Urinary bladder (tissue), 4 donors: ENCODE measurements at places on chromosomes 13 and 19. TPM values are rescaled to one million over a fixed set of nuclear protein-coding genes. Genes with fewer than 3 reads are reported as not detected.

EBI3 gene
- 0.32 TPM for total RNA-seq

THAP8 gene
- 2.1 TPM for total RNA-seq

PCDH8 gene
- 1.0 TPM for total RNA-seq

TRPC4 gene
- 3.8 TPM for total RNA-seq

CADM4 gene
- total RNA-seq, result 8.7 TPM

PRR20D gene
- not detected for total RNA-seq

IFNL1 gene
- not detected for total RNA-seq

ZNF227 gene
- total RNA-seq, result 34.5 TPM

LRRC8E gene
- 1.3 TPM for total RNA-seq

TLE6 gene
- 1.4 TPM for total RNA-seq

BRME1 gene
- 2.0 TPM for total RNA-seq

PCP2 gene
- total RNA-seq, result not detected

IL4I1 gene
- total RNA-seq, result 0.58 TPM

FZR1 gene
- 30.5 TPM for total RNA-seq

METTL21C gene
- total RNA-seq, result 0.69 TPM

MRPL57 gene
- 13.4 TPM for total RNA-seq

APOE gene
- total RNA-seq, result 28.2 TPM

CEACAM3 gene
- total RNA-seq, result not detected

ZNF329 gene
- total RNA-seq, result 19.6 TPM

TGDS gene
- total RNA-seq, result 28.7 TPM

ZNF729 gene
- not detected for total RNA-seq

CLEC17A gene
- 0.21 TPM for total RNA-seq
